Activated effector memory CD4-positive, alpha-beta T cell treated with Interleukin-2 at 50 U/mL for 16 hours (primary cell): ENCODE measurements at places on chromosomes 4 and X.

- no peak for DNase-seq
Measured at GRCh38 chrX:150694738-150695410, 1.7 kb downstream of the MTMR1 start.

DNA sequence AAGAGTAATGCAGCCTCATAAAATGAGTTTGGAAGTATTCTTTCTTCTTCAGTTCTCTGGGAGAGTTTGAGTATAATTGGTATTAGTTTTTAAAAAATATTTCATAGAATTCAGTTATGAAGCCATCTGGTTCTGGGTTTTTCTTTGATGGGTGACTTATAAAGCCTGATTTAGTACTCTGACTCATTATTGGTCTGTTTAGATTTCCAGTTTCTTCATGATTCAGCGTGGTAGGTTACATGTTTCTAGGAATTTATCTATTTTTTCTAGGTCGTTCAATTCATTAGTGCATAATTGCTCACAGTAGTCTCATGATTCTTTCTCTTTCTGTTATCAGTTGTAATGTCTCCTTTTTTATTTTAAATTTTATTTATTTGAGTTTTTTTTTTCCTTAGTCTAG, 111.2 kb downstream of the CEP44 start:
- DNase-seq: no peak

GRCh38 chr4:86249074-86249473, 110.8 kb downstream of the MAPK10 start:
- no peak for DNase-seq

DNA sequence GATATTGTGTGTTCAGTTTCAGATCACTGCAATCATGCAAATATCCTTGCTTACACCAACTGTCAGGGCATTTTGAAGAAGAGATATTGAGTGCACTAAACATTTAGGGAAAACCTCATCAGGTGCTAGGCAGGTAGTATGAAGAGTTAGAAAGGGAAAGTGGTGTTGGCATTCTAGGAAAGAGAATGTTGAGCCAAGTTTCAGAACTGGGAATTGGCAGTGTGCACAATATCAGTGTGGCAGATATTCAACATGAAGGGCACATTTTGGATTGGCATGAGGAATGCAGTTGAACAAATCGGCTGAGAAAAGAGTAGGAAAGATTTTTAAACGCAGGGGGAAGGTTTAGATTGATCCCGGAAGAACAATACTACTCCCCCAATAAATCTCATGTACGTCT, 43.4 kb upstream of the SMAD1 start:
- DNase-seq: no peak

DNA sequence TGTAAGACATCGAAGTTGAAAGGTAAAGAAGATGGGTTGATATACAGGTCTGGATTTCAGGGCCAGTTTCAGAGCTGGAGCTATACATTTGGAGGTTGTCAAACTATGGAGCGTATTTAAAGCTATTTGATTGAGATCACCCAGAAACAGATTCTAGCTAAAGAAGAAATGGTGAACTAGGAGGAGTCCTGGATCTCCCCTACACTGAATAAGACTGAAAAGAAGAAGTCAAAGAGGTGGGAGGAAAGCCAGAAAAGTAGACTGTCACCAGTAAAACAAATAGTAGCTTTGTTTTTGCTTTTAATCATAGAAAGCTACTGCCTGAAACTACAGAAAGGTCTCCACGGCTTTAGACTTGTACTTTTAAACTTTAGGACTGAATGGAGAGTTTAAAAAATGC, 5.0 kb upstream of the NDP start:
- DNase-seq: no peak

GRCh38 chr4:28179126-28179525, 1318.5 kb downstream of the STIM2 start:
- DNase-seq: no peak

- no peak for DNase-seq
Measured at GRCh38 chr4:147548256-147548655, 67.4 kb downstream of the EDNRA start.

DNA sequence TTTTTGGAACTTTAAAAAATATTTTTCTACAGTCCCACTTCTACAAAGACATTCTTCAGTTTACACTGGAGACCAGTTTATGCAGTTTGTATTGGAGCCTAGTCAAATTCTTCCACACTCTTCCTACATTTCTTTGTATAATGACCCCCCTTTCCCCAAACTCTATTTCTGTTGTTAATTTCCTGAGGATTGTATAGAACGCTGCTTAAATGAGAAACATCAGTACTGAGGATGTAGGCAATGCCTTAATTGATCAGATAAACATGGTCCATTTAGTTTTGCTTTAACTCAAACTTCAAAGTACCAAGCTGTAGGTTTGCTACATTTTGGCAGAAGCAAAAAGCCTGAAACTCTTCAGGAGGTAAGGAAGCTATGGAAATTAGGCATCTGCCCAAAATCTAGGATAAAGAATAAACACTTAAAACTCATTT, 155.5 kb downstream of the SLC7A11 start:
- DNase-seq: no peak

GRCh38 chr4:77989968-77990367, 67.2 kb upstream of the FRAS1 start:
- DNase-seq: no peak

DNA sequence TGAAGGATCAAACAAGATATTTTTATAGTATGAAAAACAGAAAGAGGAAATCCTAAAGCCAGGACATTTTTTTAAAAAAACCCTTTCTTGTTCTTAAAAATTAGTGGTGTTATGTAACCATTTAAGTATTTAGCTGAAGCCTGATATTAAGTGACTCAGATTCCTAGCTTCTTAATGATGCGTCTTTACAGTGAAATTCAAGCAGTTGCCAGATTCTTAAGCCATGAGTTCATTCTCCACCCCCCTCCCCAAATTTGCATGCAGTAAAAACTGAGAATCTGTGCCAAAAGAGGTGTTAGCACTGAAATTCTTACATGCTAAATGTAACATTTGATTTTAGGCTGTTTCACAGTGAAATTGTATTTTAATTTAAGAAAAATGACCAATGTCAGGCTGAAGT, 180.8 kb downstream of the RAPGEF2 start:
- DNase-seq: no peak

- DNase-seq: no peak
Measured at GRCh38 chr4:152485726-152486276, 50.1 kb downstream of the FBXW7 start.

DNA sequence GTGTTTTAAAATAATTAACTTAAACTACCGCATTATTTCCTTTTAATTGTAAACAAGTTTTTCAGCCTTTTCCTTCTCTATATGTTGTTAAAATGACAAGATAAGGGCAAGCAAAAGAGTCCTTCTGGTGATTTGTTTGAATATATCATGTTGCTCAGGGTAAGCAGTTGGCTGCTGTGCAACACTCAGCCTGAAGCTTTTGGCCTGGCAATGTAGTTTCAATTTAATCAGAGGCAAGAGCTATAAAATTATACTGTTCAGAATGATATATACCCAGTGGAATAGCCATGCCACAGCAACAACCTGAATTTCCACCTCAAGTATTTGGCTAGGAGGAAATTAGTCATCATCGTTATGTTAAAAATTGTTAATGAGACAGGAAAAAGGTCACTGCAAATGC, 53.4 kb downstream of the GRXCR1 start:
- DNase-seq: no peak

DNA sequence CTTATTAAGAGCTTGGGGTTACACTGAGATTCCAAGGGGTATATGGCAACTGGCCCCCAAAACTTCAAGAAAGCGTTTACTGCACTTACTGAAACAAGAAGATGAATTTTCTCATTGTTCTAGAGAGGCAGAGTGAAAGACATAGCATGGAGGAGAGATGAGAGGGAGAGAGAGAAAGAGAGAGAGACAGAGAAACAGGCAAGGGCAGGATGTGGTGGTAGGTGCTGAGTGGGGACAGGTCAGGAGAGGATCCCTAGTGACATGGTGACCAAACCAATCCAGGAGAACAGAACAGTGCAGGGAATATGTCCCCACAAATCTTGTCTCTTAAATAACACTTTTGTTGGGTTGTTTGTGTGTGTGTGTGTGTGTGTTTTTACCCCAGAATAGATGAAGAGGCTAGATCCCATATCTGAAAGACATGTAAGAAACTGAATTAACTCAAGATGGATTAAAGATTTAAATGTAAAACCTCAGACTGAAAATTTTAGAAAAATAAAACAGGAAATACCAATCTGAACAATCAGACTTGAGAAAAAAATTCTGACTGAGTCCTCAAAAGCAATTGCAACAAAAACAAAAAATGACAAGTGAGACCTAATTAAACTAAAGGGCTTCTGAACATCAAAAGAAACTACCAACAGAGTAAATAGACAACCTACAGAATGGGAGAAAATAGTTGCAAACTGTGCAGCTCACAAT, 202.2 kb downstream of the QDPR start:
- DNase-seq: no peak

DNA sequence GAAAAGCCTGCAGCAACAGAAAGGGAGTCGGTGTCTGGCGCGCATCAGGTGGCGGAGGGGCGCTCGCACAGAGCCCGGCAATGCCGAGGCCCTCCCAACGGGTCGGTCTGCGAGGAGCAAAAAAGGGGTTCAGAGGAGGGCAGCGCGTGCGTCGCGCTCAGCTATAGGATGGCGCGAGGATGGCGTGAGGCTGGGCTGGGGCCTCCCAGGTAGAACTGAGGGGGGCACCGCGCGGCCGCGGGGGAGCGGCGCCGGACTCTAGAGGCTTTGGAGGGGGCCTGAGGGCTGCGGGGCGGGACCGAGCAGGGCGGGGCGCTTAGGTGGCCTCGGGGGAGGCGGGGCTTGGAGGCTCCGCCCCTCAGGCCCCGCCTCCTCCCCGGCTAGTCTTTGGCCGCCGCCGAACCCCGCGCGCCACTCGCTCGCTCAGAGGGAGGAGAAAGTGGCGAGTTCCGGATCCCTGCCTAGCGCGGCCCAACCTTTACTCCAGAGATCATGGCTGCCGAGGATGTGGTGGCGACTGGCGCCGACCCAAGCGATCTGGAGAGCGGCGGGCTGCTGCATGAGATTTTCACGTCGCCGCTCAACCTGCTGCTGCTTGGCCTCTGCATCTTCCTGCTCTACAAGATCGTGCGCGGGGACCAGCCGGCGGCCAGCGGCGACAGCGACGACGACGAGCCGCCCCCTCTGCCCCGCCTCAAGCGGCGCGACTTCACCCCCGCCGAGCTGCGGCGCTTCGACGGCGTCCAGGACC, at the start of gene PGRMC1:
Gene PGRMC1, plus strand, starts transcription at position 414 of the 751 bp plus-strand sequence. Its CDS starts 79 bp downstream, at position 493.
- DNase-seq: peak; percentile 72

DNA sequence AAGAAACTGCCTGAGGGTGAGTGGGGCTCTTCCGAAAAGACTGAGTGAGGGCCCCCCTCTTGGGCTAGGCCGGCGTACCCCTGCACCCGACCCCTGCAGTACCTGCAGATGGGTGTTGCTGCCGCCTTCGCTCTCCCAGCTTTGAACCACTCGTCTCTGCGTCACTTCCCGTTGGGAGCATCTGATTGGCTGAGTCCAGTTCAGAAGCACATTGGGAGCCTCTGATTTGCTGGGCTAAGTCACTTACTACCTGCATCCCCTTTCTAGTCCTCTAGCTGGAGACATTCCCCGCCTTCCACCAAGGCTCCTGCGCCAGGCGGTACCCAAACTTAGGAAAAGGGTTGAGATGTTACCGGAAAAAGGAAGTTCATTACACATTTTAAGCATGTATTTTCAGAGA, 20.4 kb upstream of the WWC2 start:
- no peak for DNase-seq

DNA sequence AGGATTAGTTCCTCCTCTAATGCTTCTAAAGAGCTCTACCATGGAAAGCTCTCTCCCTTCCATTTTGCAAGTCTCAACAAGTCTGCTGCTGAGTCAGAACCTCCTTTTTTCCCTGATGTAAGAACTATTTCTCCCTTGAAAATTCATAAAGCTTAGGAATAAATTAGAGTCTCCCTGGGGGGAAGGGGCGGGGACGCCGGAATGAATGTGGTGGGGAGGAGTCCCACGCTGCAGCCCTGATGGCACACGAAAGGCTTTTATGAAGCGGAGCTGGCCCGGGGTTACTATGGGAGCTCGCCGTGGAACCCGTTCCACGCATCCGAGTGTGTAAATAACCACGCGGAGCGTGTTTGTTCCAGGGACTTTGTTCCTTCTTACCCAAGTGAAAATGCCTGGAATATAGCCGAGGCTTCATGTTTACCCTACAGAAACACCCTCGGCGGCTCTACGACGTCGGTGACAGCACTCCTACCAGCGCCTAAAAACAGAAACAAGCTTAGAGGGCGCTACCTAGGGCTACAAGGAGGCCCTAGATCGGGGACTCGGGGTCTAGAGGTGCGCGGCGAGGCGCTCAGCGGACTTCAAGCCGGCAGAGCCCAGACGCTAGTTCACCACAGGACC, 923 bp upstream of the CPEB2 start:
- DNase-seq: peak; percentile 40
